Adrenal gland (tissue), 19 donors: ENCODE measurements at places on chromosomes 6 and 20. TPM values are rescaled to one million over a fixed set of nuclear protein-coding genes. Genes with fewer than 3 reads are reported as not detected.

CST2 gene
- not detected for total RNA-seq

DNA sequence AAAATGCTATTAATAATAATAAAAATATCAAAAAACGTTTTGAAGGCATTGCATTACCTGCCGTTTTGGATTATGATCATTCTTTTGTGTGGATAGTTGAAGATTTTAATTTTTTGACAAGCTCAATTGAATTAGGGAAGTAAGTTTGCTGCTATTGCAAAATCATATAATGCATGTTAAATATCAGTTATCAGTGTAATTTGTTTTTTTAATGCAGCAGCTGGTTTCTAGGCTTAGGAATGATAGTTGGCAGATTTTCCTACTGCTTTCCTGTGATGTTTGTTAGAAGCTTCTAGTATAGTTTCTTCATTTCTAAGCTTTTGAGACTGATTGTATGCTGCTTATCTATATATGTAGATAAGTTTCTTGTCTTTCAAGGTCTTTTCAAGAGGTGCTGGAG is 99.0 kb downstream of the JARID2 start:
- no peaks in the 10 kb centered on the region for H3K27me3 ChIP-seq
- H3K36me3 ChIP-seq = no peaks in the 10 kb centered on the region
- no peak overlapping the region for H3K27ac ChIP-seq
- no peak for DNase-seq
- peaks cover 12% of the 10 kb centered on the region for H3K4me1 ChIP-seq

- peak overlapping the region; percentile 25 for H3K27ac ChIP-seq
- H3K27me3 ChIP-seq = no peaks in the 10 kb centered on the region
- no peak for DNase-seq
Observed at GRCh38 chr20:1536893-1537730, 20.4 kb downstream of the SIRPD start.

- H3K27ac ChIP-seq = no peak overlapping the region
- H3K27me3 ChIP-seq = no peaks in the 10 kb centered on the region
- DNase-seq = no peak
Observed at GRCh38 chr20:57787151-57787989, 77.6 kb upstream of the PMEPA1 start.

TSPO2 gene
- total RNA-seq = not detected

- no peaks in the 10 kb centered on the region for H3K36me3 ChIP-seq
- peaks cover 5% of the 10 kb centered on the region for H3K4me1 ChIP-seq
- H3K4me3 ChIP-seq = peak overlapping the region; percentile 83
- H3K27me3 ChIP-seq = no peaks in the 10 kb centered on the region
Observed at GRCh38 chr6:27019651-27020552, 227.6 kb upstream of the PRSS16 start.

GRCh38 chr20:31670371-31671228 is 32.9 kb downstream of the COX4I2 start:
- H3K27me3 ChIP-seq = no peaks in the 10 kb centered on the region
- H3K27ac ChIP-seq = peak overlapping the region; percentile 83
- no peaks in the 10 kb centered on the region for H3K36me3 ChIP-seq
- H3K4me1 ChIP-seq = peaks cover 86% of the 10 kb centered on the region
- peak; percentile 65 for DNase-seq

GRCh38 chr6:138509371-138509770 is 10.1 kb upstream of the NHSL1 start:
- no peaks in the 10 kb centered on the region for H3K27me3 ChIP-seq
- DNase-seq = peak; percentile 60
- no peaks in the 10 kb centered on the region for H3K36me3 ChIP-seq
- no peak overlapping the region for H3K4me3 ChIP-seq

PNPLA1 gene
- not detected for total RNA-seq

DNA sequence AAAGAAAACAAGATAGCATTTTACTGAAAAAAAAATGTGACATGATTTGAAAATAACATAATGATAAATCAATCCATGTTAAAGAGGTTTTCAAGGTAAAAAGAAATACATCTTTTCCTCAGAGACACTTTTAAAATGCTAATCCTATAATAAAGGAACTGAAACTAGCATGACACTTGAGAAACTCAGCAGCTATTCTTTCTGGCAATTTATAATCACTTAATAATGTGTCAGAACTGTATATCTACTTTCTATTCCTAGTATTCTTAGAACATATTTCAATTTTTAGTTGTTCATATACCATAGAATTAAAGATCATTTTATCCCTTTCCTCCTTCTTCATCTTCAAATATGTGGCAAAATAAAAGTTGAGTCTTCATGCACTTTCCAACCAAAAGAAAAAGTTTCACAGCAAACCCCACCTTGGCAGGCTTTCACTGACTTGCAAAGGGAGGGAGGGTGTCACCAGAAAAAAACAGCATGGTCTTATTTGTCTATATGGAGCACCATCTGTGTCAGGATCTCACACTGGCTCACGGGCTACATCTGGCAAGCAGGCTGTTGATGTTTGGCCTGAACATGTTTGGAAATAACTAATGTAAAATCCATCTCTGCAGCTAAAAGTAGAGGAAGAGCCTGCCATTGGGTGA is 48.5 kb downstream of the FHL5 start:
- no peaks in the 10 kb centered on the region for H3K27me3 ChIP-seq
- DNase-seq = no peak
- no peaks in the 10 kb centered on the region for H3K4me1 ChIP-seq
- no peak overlapping the region for H3K27ac ChIP-seq
- no peak overlapping the region for H3K4me3 ChIP-seq

- H3K4me1 ChIP-seq = no peaks in the 10 kb centered on the region
- no peak for DNase-seq
- no peaks in the 10 kb centered on the region for H3K36me3 ChIP-seq
- no peak overlapping the region for H3K27ac ChIP-seq
Observed at GRCh38 chr6:150302520-150303176, 66.2 kb upstream of the IYD start.

- H3K4me3 ChIP-seq = no peak overlapping the region
- H3K27me3 ChIP-seq = no peaks in the 10 kb centered on the region
- no peak for DNase-seq
- H3K27ac ChIP-seq = no peak overlapping the region
- no peaks in the 10 kb centered on the region for H3K36me3 ChIP-seq
Observed at GRCh38 chr20:48721324-48722001, 106.3 kb downstream of the PREX1 start.

- H3K4me1 ChIP-seq = peaks cover 13% of the 10 kb centered on the region
- H3K27me3 ChIP-seq = no peaks in the 10 kb centered on the region
- H3K36me3 ChIP-seq = no peaks in the 10 kb centered on the region
- no peak overlapping the region for H3K27ac ChIP-seq
Observed at GRCh38 chr6:12596731-12597130, 119.8 kb upstream of the PHACTR1 start.

DNA sequence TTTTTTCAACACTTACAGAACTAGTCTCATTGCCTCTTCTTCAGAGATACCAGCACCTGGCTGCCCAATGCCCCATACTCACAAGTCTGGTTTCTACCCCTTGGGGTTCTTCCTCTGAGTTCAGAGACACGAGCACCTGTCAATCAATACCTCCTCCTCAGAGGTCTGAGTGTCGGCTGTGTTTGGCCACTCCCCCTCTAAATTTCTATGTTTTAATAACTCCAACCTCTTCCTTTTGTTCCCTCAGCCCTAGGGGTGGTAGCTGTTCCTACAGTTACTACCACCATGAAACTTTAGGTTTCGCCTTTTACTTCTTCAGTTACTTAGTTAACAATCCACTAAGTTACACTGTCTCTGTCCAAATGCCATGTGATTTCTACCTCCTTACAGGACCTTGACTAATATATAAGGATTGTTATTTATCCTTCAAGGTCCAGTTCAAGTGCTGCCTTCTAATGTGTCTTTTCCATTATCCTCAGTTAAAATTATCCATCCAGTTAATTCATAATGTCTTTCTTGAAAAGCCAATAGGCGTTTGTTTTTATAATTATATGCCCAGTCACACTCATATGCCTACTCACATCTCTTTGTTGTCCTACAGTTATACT is 14.6 kb upstream of the PHF20 start:
- no peaks in the 10 kb centered on the region for H3K4me1 ChIP-seq
- no peak overlapping the region for H3K27ac ChIP-seq
- no peak for DNase-seq
- no peak overlapping the region for H3K4me3 ChIP-seq
- H3K27me3 ChIP-seq = no peaks in the 10 kb centered on the region
- no peaks in the 10 kb centered on the region for H3K36me3 ChIP-seq

GRCh38 chr20:1627200-1627550 is 7.4 kb upstream of the SIRPB1 start:
- H3K27me3 ChIP-seq = no peaks in the 10 kb centered on the region
- H3K27ac ChIP-seq = no peak overlapping the region
- no peak overlapping the region for H3K4me3 ChIP-seq
- no peaks in the 10 kb centered on the region for H3K4me1 ChIP-seq
- H3K36me3 ChIP-seq = no peaks in the 10 kb centered on the region
- DNase-seq = no peak

ADGRB3 gene
- 1.4 TPM for total RNA-seq

SOBP gene
- 16.3 TPM for total RNA-seq

FAM209A gene
- not detected for total RNA-seq

TRIM31 gene
- total RNA-seq = not detected

BANF2 gene
- total RNA-seq = not detected

- no peak overlapping the region for H3K27ac ChIP-seq
- DNase-seq = no peak
- H3K27me3 ChIP-seq = no peaks in the 10 kb centered on the region
- H3K36me3 ChIP-seq = no peaks in the 10 kb centered on the region
Observed at GRCh38 chr20:62021793-62022385, 43.8 kb downstream of the TAF4 start.

TBX18 gene
- 2.3 TPM for total RNA-seq

- peaks cover 8% of the 10 kb centered on the region for H3K4me1 ChIP-seq
- H3K27ac ChIP-seq = no peak overlapping the region
- peak overlapping the region; percentile 66 for H3K4me3 ChIP-seq
- peaks cover 23% of the 10 kb centered on the region for H3K27me3 ChIP-seq
- H3K36me3 ChIP-seq = no peaks in the 10 kb centered on the region
Observed at GRCh38 chr6:88166493-88167351, 575 bp upstream of the CNR1 start.

GNAS-AS1 gene
- not detected for total RNA-seq

GRCh38 chr6:88865275-88865674 is 98.1 kb downstream of the RNGTT start:
- H3K36me3 ChIP-seq = no peaks in the 10 kb centered on the region
- no peak for DNase-seq
- no peaks in the 10 kb centered on the region for H3K4me1 ChIP-seq
- no peaks in the 10 kb centered on the region for H3K27me3 ChIP-seq
- no peak overlapping the region for H3K4me3 ChIP-seq

GRCh38 chr6:142172758-142173157 is 25.7 kb downstream of the VTA1 start:
- no peak overlapping the region for H3K4me3 ChIP-seq
- no peaks in the 10 kb centered on the region for H3K4me1 ChIP-seq
- no peak for DNase-seq
- H3K36me3 ChIP-seq = no peaks in the 10 kb centered on the region
- no peaks in the 10 kb centered on the region for H3K27me3 ChIP-seq
- no peak overlapping the region for H3K27ac ChIP-seq

DNA sequence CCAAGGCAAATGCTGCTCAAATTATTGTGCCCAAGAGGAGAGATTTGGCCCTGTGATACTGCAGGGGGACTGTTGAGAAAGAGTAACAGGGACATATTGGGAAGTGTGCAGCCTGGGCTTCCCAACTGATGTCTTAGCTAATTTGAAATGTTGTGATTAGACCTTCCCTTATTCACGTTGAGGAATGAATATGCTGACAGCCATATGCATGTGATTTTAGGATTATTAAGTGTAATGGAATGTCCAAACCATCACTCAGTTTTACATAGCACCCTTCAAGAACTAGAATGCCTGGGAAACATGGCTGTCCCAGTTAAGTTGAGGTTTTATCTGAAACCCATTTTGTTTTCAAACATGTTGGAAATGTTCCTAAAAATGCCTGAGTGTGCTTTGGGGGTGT is 81.4 kb downstream of the CARMIL1 start:
- H3K27ac ChIP-seq = no peak overlapping the region
- peaks cover 17% of the 10 kb centered on the region for H3K4me1 ChIP-seq
- no peak overlapping the region for H3K4me3 ChIP-seq
- DNase-seq = no peak
- H3K27me3 ChIP-seq = no peaks in the 10 kb centered on the region

DNA sequence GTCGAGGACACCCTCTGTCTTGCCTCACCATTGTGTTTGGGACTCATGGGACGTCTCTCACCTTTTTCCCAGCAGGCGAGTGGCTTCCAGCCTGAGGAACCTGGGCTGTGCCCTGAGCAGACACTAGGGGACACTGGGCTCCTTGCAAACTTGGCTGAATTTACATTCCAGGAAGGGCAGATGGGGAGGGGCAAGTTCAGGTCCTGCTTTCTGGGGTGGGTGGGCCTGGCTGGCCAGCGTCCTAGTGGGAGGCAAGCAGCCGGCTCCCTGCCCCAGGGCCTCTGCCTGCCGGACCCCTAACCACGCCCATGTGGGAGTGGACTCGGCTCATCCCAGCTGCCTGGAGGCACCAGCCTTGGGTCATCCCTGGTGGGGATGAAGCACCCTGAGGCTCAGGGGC is 48.2 kb upstream of the MLN start:
- no peaks in the 10 kb centered on the region for H3K27me3 ChIP-seq
- no peaks in the 10 kb centered on the region for H3K4me1 ChIP-seq
- peak; percentile 24 for DNase-seq
- H3K36me3 ChIP-seq = no peaks in the 10 kb centered on the region

ASIP gene
- 0.83 TPM for total RNA-seq

DNA sequence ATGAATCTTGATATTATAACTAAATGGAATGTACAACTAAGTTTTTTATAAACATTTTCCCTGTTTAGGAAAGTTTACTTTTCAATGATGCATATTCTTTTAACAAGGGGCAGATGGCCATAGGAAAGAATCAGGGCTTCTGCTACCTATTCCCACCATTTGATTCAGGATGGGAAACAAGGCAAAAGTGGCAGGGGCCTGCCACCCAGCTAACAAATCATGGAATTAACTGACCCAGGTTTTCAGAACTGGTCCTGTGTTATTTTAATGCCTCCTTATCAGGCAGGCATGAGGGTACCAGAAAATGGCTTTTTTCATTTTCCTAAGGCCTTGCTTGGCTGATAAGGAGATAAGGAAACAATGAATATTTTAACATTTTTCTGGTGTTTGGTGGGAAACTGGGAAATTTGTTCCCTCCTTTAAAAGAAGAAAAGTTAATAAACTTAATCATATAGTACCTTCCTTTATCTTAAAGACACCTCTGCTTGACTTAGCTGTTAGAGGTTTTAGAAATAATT is 6.7 kb downstream of the POU3F2 start:
- peaks cover 16% of the 10 kb centered on the region for H3K4me1 ChIP-seq
- DNase-seq = no peak
- peaks cover 94% of the 10 kb centered on the region for H3K27me3 ChIP-seq
- no peak overlapping the region for H3K4me3 ChIP-seq
- H3K36me3 ChIP-seq = no peaks in the 10 kb centered on the region
- H3K27ac ChIP-seq = no peak overlapping the region

PEX6 gene
- 21.0 TPM for total RNA-seq

DNA sequence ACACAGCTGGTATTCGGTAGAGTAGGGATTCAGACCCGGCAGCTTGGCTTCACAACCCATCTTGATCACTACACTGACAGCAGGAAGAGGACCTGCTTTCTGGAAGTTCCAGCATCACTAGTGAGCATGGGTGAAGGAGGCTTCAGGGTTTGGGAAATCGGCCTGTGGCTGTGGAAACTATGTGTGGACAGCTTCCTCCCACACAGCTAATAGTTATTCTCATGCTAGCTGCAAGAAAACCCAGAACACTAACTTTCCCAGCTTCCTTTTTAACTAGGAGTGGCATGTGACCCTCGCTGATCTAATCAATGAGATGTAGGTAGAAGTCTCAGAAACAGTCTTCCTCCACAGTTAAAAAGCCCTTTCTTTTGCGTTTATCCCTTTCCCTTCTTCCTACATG is 36.3 kb upstream of the SIRPA start:
- no peaks in the 10 kb centered on the region for H3K27me3 ChIP-seq
- DNase-seq = no peak
- H3K27ac ChIP-seq = no peak overlapping the region
- H3K36me3 ChIP-seq = no peaks in the 10 kb centered on the region

RIPK1 gene
- total RNA-seq = 15.7 TPM

BHLHE23 gene
- not detected for total RNA-seq
